ENCODE measurements at places on chromosomes 16 and 17.

GRCh38 chr17:38448208-38448771, 20.0 kb downstream of the ARHGAP23 start:
- DNase-seq: no peak

DNA sequence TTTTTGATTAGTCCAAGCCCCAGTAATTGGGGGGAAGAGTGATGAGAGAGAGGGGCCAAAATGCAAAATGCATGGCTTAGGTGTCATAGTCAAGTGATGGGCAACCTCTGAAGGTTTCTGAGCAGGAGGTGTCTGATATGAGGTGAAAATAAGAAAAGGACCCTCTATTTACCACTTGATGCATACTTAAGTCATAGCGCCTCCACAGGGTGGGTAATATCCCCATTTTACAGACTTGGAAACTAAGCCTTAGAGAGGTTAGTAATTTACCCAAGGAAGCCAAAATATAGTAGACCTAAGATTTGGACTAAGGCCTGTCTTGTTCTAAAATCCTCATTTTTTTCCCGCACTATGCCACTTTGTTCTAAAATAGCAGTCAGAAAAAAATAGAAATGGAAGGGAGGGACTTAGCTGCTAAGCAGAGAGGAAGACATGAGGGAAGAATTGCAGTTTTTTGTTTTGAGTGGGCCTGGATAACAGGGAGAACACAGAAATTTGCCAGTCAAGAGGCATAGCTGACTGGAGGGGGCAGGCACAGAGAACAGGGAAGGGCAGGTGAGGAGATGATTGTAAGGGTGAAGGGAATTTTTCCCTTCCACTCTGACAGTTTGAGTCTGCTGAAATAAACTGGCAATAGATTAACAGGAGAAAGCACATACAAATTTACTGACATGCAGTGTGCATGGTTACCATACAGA, 2.3 kb upstream of the GRB2 start:
- no peak for DNase-seq

DNA sequence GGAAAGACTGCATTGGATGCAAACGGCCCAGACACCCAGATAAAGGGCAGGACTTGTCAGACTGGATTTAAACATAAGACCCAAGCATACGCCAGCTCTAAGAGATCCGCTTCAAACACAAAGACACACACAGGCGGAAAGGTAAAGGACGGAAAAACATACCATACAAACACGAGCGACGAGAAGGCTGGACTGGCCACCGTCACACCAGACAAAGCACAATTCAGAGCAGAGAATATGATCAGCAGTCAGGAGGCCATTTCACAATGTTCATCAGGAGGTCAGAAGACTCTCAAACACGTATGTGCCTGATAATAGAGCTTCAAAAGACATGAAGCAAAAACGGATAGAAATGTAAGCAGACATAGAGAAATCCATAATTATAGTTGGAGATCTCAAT, 84.9 kb upstream of the GNG13 start:
- DNase-seq: no peak

DNA sequence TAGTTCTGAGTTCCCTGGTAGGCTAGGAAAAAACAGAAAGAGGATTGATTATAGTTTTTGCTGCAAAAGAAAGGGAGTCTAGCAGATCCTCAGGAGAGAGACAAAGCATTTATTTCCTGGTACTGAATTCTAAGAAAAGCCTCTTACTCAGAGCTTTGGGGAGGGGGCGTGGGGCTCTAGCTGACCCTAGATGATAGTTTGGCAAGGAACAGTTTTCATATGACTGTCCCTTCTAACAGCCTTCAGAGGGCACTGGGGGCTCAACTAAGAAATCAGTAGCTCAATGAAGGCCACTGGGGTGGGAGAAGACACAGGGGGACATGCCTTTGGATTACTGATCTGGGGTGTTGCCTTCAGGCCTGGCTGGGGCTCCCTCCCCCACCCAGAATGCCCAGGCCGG, 4.0 kb downstream of the CA7 start:
- no peak for DNase-seq

- no peak for DNase-seq
These were observed 20.9 kb downstream of the SMIM36 start for GRCh38 chr17:55490376-55490775.

DNA sequence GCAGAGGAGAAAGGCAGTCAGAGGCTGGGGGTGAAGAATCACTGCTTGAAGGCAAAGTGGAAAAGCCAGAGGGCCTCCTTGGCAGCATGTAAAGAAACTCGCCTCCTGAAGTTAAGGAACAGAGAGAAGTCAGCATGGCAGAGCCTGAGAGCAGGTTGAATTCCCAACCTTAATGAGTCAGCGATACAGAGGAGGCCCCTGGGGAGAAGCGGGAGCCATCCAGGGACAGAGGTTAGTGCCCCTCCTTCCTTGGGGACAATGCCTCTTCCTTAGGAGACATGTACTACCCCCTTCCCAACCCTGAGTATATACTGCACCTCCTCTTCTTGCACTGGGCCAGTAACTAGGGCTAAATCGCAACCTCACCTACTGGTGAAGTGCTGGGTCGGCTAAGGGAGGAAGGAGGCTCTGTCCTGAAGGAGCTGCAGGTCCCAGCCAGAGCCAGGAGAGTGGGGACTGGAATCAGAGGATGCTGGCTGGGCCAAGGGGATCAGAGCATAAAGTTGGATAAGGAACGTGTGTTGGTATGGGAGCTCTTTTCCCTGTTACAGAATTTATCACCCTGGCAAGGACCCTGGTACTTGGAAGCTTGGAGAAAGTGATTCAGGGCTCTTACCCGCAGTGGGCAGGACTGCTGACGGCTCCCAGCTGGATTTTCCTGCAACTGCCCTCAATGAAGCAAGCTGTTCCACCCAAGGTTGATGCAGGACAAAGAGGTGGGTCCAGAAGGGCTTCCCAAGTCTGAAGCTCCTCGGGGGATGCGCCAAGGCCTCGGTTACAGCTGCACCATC, 5.4 kb upstream of the AANAT start:
- no peak for DNase-seq

- no peak for DNase-seq
These were observed 22.3 kb upstream of the TIMP2 start for GRCh38 chr17:78947235-78948149.

DNA sequence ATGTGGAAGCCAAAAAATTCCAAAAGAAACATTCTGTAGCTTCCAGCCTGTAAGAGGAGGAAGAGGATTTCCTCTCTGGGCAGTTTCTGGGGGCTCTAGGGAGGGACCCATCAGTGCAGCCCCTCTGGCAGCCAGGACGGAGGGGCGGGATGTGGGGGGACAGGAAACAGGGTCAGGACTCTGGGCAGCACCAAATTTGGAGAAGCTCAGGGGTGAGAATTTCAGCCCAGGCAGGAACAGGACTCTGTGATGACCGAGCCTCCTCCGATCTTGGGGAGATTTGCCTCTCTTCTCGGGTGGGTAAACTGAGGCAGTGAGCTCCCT, 18.4 kb upstream of the CIBAR2 start:
- DNase-seq: no peak

- no peak for DNase-seq
These were observed 45.7 kb downstream of the TMEM186 start for GRCh38 chr16:8751481-8752311.

- DNase-seq: no peak
These were observed at the start of gene SYT17 for GRCh38 chr16:19167710-19168370. SYT17 (plus strand) TSS chr16:19168240; CDS start chr16:19168647, 407 bp downstream.

DNA sequence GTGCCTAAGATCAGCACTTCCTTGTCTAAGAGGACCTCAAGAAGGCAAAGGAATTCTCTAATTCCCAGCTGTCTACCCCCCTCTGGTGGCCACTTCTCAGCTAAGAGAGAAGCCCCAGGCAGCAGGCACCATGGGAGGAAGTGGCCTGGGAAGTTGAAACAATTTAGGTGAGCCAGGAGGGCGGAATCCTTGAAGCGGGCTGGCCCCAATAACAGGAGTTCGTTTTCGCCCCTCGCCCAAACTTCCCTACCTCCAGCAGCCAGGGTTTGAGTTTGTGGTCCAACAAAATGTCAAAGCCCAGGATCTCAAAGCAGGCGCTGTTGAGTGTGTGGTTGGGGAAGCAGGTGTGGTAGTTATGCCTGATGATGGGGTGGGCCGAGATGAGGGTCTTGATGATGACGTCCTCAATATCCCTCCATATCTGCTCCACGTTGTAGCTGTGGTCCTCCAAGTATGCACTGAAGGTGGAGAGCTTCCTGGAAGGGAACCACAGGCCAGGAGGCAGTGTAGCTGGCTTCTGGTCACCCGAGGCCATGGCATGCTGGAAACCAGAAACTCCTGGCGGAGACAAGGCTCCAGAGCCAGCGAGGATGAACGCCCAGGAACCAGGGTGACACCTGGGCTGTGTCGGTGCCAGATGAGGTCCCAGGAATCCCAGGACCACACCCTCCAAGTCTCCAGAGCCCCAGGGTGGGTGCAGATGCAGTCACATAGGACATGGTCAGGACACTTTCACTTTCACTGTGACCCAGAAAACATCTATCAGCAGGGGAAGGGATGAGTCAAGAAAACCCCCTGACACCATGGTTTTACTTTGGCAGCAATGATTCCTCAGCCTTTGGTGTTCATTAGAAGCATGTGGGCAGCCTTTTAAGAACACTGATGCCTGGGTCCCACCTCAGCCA, 25.6 kb downstream of the TTLL6 start:
- DNase-seq: no peak

- no peak for DNase-seq
These were observed 108.1 kb downstream of the ABCC12 start for GRCh38 chr16:48047720-48048119.

GRCh38 chr17:65011047-65011446, 45.5 kb downstream of the GNA13 start:
- DNase-seq: no peak

DNA sequence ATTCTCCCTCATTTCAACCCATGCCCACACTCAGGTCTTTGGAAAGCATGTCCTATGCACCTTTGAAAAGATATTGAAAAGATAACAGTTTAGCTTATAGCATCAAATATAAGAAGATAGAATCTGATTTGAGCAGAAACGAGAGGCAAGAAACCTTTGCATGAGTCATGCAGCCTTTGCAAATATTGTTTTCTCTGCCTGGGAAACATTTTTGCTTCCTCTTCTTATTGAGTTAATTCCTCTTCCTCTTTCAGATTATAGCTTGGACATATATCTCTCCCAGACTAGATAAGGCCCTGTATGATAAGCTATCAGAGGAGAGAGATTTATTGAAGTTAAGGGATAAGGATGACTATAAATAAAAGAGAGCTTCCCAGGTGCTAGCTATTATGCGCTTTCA, 46.1 kb upstream of the KCNJ2 start:
- DNase-seq: no peak

- no peak for DNase-seq
These were observed 4.5 kb upstream of the GALK1 start for GRCh38 chr17:75769536-75769935.

GRCh38 chr17:64401941-64402340, 11.3 kb upstream of the PECAM1 start:
- no peak for DNase-seq
